ENCODE measurements at places on chromosomes 2 and 18.

DNA sequence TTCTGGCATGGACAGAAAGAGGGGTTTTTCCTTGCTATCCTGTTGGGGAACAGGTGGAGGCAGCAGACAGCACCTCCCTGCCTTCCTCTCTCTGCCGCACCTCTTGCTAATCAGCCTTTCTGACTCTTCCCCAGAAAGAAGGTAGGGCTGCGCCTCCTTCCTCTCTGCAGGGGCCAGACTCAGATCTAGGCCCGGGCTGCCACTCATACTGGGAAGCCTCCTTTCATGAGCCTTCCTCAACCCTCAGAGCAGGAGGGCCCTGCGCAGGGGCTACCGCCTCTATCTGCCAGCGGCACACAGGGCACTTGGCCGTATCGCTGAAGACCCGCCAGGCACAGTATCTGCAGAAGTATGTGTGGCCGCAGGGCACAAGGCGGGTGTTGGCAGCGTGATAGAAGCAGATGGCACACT, 7.1 kb downstream of the NEURL3 start:
- no peak for DNase-seq

GRCh38 chr2:1538663-1539062, 125.4 kb downstream of the TPO start:
- no peak for DNase-seq

GRCh38 chr2:235849489-235849888, 318.7 kb downstream of the GBX2 start:
- no peak for DNase-seq

DNA sequence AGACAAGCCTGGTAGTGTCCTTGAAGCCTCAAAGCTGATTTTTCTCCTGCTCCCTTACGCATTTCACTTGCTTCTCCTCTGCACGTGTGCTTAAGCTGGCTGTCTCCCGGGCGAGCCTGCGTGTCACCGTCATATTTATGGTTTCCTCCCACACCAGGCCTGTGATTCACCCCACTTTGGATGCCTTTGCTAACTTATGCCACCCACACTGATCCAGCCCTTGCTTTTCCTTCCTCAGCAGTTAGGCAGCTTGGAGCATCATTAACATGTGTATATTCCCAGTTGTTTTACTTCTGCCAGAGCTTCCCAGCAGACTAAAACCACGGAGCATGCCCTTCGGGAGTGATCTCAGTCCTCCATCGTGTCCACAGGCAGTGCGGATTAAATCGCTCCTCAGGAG, 2.2 kb downstream of the ST3GAL5 start:
- peak; percentile 91 for DNase-seq

GRCh38 chr2:236257136-236257535, 7.1 kb downstream of the ASB18 start:
- no peak for DNase-seq

GRCh38 chr18:50286391-50287027, 983 bp downstream of the CXXC1 start:
- no peak for DNase-seq

- no peak for DNase-seq
Observed at GRCh38 chr2:196653843-196654242, 14.3 kb downstream of the CCDC150 start.

DNA sequence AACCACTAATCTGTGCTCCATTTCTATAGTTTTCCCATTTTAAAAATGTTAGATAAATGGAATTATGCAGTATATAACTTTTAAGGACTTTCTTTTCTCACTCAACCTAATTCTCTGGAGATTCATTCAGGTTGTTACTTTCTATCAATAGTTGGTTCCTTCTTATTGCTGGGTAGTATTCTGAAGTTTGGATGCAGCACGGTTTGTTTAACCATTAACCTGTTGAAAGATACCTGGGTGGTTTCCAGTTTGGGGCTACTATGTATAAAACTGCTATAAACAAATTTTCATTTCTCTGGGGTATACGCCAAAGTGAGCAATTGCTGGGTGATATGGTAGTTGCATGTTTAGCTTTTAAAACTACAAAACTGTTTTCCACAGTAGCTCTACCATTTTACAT, 39.1 kb upstream of the MAPRE2 start:
- DNase-seq: no peak

- no peak for DNase-seq
Observed at GRCh38 chr2:113200736-113201490, 27.1 kb downstream of the PSD4 start.

Data from inflammatory macrophage treated with lipopolysaccharide for 1 hour (primary cell).